ENCODE measurements at places on chromosomes 2 and 18.

DNA sequence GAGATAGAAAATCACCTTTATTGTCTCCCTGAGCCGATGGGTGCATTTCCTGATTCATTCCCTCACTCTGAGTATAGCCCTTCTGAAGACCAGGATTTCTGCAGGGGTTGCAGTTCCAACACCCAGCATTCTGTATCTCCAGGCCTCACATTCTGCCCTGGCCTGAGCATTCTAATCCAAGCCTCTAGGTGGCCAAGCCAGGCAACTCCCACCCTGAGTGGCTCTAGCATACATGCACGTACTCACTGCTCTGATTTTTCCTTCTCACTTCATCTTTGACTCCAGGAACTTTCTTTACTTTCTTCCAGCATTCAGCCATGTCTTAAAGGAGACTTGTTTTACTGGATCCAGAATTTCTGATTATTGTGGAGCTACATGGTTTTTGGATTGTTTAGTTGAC, 100.7 kb upstream of the STK39 start:
- peak; percentile 67 for DNase-seq

DNA sequence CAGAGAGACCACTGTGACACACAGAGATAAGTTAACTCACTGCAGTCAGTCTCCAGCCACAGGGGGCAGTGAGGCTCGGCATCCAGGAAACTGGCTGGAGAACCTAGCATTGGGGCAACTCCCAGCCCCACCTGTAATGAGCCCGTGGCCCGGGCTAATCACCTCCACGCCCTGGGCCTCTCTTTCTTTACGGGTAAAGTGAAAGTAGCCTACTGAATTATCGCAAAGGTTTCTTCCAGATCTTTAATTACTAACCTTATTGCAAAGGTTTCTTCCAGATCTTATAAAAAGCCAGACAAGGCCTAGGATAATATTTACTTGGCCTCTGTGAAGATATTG, 45.7 kb upstream of the ACAA2 start:
- no peak for DNase-seq

- no peak for DNase-seq
These were observed 15.5 kb downstream of the RND3 start for GRCh38 chr2:150471813-150472510.

DNA sequence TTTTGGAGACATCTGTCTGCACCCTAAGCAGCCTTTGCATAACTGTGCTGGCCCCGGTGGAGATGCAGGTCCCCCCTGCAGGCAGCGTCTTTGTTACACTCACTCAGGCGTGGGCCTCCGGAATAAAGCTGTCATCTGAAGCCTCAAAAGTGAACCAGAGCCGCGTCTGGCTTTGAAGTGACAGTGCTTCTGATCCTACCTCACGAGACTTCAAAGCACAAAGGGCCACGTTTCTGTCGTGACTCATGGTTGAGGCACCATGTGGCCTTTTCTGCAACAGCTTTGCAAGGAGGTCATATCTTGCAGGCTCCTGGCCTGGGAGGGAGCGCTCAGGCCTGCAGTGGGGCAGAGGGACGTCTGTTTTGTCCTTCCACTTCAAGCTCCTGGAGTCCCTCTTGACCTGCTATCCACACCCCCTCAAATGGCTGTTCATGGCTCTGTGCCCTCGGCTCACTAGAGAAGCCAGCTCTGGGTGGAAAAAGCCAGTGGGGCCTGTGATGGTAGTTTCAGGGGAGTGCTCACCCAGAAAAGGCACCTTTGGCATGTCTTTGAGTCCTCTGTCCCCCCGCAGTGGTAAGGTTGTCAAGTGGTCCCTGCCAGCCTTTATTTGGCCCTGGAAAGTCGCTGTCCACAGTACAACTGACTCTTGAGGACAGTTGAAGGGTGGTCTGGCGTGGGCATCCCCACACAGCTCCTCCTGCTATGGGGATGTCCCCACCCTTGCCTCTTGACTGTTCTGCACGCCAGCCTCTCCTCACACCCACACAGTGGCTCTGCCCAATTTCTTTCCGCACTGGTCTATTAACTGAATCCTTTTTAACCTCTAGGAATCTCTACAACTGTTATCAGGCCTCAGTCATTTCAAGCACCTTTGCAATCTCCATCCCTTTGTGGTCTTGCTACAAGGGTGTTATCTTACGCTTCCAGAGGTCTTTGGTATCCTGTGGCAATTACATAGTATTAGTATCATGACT, 19.3 kb downstream of the GPR55 start:
- peak; percentile 4 for DNase-seq

GRCh38 chr2:102025016-102025501, 33.3 kb downstream of the IL1R2 start:
- DNase-seq = no peak

DNA sequence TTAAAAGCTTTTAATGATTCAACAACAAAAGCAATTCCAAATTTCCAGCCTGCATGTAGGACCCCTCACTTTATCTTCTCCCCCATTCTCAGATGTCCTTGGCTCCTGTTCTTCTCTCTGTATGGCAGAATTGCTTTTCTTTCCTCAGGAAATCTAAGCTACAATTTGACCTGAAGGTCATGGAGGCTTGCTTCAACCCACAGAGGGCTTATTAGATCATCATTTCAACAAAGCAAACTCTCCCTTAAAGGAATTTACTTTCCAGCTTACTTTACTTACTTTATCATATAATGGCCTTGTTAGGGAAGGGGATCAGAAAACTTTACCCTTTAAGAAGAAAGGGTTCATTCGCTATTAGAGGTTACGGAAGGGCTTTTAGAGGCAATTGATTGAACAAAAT, 211.5 kb downstream of the RAD51AP2 start:
- DNase-seq = no peak

Measured in glutamatergic neuron (in vitro differentiated cells).